ENCODE measurements at places on chromosomes 6 and 20.

DNA sequence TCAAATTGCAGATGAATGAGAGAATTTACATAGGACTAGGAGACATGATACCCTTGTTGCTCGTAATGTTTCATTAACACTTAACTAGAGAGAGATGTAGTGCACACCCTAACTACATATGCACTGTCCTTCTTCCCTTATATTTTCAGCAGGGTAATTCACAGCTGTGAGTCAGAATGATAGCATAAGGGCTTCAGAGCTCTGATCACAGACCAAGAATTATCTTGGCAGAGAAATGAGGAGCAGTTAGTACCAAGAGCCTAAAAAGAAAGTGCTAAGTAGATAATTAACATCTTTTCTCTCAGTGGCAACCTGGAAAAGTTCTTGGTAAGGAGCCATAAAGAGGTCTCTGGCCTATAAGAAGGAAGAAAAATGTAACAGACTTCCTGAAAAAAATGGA lies 35.8 kb downstream of the GRIK2 start:
- no peak for DNase-seq

DNA sequence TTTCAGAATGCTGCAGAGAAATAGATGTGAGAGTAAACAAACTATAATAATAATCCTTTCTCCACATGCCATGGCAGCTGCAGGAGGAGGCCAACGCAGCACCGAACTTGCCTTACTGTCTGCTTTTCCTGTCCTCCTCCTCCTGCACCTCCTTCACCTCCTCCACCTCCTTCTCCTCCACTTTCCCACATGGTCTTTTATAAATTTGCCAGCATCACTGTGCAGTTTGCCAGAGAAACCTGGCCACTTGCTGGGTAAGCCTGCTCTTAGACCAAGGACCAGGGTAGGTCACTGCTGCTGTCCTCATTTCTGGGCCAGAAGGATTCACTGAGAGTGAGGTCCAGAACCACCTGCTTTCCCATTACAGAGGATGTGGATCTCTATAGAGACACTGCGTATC lies 8.7 kb downstream of the SGK1 start:
- DNase-seq: no peak

DNA sequence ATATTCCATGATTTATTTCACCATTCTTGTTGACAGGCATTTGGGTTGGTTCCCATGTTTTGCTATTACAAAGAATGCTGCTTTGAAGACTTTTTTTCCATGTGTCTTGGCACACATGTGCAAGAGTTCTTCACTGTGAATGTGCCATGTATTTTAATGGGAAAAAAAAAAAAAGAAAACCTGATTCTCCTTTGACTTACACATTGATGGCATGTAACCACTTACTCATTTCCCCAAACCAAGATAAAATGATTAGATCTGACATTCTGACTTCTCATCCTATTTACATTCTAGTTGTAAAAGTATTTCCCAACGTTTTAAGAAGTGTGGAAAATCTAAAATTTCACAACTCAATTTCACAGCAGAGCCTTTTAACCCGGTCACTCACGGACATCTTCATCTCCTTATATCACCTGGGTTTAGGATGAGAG lies 4.4 kb downstream of the CAP2 start:
- DNase-seq: no peak

DNA sequence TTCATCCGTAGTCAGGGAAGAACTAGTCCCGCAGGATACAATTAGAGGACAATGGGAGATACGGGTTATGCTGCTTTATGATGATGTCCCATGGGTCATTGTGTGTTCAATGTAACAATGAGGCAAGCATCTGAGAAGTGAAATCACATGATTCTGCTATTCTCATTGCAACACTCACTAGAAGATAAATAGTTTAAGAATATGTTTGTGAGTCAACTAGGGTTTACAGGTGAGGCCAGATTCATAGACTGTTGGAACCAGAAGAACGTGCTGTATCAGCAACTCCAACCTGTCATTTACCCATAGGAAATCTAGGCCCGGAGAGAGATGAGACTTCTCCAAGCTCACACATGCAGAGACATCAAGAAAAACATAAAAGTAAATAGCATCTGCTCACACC lies 80.8 kb downstream of the SCML4 start:
- DNase-seq: no peak

- no peak for DNase-seq
Measured at GRCh38 chr6:12921467-12921866, 204.9 kb downstream of the PHACTR1 start.
